ENCODE measurements at places on chromosomes 3 and 15.

GRCh38 chr3:71395927-71396695 is 187.4 kb downstream of the FOXP1 start:
- DNase-seq: no peak

DNA sequence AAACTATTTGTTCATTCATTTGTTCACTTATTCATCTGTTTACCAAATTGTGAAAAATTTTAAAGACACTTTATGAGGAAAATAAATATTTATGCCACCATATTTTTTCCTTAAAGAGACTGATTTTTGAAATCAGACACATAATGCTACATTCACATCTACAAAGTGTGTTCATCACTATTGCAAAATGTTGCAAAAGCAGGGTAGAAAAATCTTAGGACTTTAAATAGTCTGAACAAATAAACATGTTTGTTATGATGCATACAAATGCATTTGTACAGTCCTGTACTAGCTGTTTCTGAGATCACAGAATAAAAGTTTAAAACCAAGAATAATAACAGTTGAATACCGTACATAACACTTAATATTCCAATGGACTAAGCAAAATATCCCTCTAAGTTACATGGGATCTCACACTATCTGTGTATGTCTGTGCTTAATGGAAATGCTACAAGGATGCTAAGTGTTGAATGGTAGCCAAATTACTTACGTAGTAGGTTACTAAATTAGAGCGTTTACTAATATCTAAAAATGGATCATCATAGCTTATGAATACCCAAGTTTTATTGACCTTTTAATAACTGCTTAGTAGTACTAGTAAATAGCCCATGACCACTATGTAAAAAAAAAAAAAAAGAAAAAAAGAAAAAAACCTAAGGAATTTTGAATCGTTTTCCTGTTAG is 25.1 kb downstream of the ATP11B start:
- DNase-seq: no peak

DNA sequence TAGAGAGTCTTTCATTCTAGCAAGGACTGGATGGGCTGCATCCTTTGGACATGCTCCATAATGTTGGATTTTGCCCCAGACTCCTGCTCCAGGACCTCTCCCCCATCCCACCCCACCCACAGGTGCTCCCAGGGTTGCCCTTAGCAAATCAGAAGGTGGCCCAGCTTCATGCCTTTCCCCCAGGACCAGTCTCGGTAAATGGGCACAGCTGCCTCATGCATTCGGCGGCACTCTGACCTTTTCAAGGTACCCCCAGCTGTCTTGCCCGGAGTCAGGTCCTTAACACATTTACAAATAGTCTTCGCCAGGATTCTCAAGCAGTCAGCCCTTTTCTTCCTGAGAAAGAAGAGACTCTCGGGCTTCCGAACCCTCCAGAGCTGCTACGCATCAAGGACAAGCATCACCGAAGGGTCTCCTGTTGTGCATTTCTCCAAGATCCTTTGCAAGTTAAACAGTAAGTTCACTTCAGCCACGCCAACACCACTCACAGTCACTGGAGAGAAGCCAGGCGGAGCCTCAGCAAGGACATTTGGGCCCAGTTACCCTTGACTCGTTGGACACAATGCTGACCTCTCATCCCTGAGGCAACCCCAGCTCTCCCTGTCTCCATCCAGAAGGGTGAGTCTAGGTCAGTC is 287.8 kb downstream of the FAM43A start:
- DNase-seq: no peak

DNA sequence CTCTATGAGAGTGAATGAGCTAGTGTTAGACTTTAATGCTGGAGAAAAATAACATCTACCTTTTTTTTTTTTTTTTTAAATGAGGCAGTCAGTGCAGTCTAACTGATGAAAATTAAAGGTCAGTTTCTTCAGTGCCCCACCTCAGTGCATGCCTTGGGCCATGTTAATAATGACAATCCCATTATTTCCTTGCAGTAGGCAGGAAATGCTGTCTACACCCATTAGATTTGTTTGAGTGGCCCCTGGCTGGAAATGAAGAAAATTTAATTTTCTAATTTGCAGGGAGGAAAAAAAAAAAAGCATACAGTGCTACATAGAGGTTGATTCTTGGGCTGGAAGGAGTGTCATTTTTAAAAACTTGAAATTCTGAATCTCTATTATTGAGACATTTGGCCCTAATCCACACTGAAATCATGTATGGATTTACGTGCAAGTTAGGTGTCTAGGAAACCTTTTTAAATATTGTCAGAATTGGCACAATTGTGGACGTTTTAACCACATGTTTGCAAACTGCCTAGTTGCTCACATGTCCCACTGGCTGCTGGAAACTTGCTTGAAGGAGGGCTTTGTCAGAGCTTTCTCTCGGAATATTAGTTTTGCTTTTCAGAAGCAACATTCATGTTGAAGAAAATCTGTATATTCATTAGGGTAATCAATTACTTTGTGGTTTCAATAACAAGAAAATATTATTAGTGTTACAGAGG is 18.4 kb downstream of the FNDC3B start:
- DNase-seq: no peak

GRCh38 chr3:55876560-55876959 is 389.5 kb upstream of the WNT5A start:
- no peak for DNase-seq

DNA sequence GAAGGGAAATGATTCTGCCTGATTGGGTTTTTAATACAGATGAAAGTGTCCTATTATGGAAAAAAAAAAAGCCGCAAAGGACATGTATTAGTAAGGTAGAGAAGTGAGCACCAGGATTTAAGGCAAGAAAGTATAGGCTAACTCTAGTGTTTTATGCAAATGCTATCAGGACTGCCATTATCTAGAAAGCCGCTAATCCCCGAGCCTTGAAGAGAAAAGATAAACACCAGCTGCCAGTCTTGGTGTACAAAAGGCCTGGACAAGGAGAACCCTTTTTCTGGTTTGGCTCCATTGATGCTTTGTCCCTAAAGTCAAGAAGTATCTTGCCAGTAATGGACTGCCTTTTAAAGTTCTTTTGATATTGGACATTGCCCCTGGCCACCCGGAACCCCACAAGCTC is 8.6 kb upstream of the TRIM59 start:
- DNase-seq: no peak

GRCh38 chr3:62708638-62709373 is 166.4 kb downstream of the CADPS start:
- DNase-seq: no peak

DNA sequence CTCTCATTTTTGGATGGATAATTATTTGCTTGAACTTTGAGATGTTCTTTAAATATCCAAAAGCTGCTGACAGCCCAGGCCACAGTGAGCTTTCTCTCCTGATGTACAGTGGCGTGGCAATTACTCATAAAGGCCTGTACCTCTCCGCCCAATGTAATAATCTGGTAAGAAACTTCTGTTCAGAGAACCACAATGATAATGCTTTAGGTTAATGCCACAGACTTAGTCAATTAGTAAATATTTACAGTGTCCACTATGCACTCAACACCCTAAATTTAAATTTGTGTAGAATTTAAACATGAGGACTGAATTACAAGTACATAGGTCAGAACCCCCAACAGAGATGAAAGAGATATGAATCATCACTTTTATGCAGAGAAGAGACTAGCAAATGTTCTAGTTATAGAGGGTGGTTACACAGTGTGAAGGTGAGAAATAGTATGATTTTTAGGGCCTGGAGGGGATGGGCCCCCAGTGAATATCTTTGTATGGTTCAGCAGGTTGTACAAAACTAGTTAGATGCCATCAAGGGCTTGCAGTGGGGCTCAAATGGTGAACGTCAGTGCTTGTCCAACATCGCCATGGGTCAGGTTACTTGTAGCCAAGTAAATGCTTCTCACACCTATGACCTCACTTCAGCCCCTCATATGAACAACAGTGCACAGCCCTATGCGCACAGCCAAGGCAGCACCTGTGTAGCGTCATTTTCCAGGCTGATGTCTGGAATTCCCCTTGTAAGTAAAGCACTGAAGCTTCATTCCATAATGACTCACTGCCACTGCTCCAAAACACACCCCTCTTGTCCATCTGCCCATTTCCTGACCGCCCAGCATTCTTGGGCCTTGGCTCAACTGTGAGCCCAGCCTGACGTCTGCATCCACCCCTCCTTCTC is 13.3 kb downstream of the ABHD2 start:
- DNase-seq: no peak

DNA sequence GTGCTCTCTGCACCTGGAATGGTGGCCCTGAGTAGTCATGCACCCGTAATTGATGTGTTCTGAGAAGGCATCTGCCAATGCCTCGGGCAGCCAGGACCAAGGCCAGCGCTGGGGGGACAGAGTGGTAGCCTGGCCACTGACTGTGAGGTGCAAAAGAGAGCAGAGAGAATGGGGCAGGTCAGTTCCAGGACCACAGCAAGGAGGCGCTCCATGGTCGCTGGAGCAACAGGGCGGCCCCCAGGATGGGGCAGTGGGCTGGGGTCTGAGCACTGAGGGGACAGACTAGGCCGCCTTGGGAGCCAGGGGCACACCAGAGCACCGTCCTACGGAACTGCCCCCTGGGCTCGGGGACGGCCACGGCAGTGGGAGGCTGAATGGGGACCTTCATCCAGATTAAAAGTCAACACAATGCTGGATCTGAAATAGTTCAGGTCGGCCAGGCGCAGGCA is 48.3 kb upstream of the IQSEC1 start:
- no peak for DNase-seq

GRCh38 chr3:14536837-14537589 is 3.1 kb downstream of the GRIP2 start:
- DNase-seq: no peak

DNA sequence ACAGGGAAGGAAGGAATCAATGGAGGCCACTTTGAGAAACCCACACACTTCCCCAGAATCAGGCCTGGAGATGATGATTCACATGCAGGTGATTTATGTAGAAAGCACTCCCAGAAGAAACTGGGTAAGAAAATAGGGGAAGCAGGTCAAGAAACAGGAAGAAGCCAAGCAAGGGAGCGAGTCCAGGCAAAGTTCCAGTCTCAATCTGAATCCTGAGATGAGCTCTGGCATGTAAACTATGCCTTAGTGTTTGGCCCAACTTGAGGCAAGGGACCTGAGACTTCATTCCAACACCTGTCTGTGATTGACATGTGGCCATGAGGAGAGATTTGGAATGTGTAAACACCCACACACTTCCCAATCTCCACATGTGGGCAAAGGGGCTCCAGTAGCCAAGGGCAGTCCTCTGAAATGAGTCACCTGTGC is 61.6 kb upstream of the CTNNB1 start:
- no peak for DNase-seq

DNA sequence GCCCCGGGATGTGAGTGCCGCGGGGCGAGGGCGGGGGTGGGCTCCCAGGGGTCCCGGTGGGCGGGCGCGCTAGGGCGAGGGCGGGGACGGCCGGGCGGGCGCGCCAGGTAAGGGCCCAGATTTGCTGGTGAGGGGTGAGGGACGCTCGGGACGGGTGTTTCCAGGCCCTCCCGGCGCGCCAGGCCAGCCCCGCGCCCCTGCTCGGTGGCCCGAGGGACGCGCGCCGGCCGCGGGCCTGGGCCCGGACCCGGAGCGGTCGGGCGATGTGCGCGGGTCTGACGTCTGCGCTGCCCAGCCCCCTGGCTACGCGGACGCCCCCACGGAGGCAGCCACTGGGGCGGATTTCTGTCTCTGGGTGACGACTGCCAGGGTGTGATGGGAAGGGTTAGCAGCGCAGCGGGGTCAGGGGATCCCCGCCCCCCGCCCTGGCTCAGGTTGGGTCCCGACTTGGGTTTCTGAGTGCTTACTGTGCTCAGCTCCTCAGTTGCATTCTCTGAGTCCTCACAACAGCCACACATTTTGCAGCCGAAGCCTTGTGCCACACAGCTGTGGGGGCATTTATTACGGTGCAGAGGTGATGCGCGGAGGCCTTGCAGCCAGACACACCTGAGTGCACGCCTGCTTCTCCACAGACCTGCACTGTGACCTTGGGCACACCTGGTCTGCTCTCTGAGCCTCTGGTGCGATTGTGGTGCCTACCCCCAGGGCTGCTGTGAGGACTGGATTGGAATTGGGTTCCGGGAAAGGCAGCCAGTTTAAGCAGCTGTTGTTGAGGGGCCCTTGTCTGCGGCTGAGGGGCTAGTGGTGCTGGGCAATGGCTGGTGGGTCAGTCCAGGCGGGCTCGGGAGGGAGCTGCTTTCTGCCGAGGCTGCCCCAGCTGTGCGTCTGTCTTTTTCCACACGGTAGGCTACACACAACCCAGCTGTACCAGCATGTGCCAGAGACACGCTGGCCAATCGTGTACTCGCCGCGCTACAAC is 523 bp downstream of the HDAC11 start:
- peak; percentile 11 for DNase-seq

- no peak for DNase-seq
Measured at GRCh38 chr15:25683911-25684310, 179.2 kb downstream of the ATP10A start.

DNA sequence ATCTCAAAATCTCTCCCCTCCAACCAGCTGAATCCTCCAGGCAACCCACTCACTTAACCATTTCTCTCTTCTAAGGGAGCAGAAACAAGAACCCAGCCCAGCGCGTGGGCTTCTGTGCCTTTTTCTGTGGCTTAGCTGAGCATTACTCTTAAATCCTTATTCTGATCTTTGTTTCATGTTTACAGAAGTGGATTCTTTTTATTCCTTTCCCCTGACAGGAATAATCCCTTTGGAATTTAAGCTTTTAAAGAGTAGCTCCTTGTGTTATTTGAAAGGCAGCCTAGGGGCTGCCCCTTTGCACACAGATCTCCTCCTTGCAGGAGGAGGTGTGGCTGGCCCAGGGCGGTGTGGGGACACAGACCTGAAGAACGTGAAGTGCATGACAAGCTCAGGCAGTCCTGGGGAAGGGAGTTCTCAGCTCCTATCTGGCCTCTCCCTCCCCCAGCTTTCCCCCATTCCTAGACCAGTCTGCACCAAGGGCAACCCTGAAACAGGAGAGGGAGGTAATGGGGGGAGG is 77.1 kb upstream of the UBE2E1 start:
- DNase-seq: no peak

DNA sequence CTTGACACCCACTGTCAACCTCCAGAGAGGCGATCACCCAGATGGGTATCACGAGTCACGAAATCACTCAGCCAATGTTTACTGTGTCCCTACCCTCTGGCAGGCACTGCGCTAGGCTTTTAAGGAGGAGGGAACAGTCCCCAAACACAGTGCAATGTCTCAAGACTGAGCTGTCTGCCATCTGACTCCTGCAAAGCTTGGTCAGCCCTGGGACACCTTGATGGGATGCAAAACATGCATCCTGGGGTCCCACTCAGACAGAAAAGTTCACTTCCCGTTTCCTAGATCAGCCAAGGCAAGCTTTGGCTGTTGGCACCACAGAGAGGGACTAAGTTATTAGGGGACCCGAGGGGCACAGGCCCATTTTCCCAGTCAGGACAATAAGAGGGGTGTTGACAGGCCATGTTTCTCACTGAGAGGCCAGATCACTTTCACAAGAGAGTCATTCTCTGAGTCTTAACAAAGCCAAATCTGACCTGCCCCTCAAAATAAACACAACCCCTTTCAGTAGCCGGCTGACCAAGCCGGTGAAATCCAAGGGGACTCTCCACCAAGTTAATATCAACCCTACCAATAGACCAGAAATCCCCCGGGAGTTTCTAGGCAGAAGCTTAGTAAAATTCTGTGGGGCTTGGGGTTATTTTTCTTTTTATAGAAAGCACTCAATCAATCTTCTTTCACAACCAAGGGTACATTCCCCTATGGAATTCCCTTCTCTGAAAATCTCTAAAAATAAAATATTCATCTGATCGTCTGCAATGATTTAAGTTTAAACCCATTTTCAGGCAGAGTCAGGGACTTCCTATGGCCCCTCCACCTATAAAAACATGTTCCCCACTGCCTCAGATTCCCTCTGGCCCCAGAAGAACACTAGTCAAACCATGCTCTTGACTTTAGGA is 3.5 kb downstream of the RFTN1 start:
- DNase-seq: no peak

Data from stimulated activated CD8-positive, alpha-beta memory T cell treated with anti-CD3 and anti-CD28 coated beads, Interleukin-4, amount 100 ng/mL, for 24 hours (primary cell).